ENCODE measurements at places on chromosomes 1 and 21.

GRCh38 chr1:201792534-201793305, 36.2 kb upstream of the IPO9 start:
- peak; percentile 82 for DNase-seq

DNA sequence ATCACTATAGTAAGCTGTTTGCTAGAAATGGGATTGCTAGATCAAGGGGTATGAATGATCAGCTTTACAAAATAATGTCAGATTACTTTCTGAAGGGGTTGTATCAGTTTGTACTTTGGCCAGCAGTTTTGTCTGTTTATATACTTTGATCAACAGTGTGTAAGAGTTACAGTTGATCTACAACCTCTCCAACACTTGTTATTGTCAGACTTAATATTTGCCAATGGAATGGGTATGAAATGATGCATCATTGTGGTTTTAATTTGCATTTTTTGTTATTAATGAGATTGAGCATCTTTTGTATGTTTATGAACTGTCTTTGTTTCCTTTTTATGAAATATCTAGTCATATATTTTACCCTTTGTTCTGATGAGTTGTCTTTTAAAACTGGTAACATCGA, 4.3 kb downstream of the TTC3 start:
- no peak for DNase-seq

GRCh38 chr21:39025198-39025597, 158.1 kb downstream of the PSMG1 start:
- DNase-seq: no peak

DNA sequence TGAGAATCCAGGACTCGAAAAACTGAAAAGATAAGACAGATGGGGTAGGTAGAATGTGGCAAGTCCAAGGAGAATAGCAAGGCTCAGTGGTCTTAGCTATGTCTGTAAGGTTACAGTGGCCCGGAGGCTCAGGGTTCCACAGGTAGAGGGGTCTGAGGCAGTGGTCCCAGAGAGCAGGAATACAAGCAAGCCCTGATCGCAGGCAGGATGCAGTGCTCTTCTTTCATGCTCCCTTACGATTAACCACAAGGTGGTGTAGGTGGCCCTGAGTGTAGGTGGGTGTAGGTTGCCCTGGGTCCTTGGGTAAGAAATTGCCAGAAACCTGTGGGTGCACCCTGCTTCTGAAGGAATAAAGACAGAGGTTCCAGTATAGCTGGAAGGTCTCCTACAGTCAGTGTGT, 99.1 kb upstream of the RAB3GAP2 start:
- DNase-seq: no peak

- DNase-seq: peak; percentile 42
Observed at GRCh38 chr1:69737527-69738185, 169.9 kb downstream of the LRRC7 start.

GRCh38 chr1:150302338-150302737, 8.7 kb downstream of the MRPS21 start:
- no peak for DNase-seq

DNA sequence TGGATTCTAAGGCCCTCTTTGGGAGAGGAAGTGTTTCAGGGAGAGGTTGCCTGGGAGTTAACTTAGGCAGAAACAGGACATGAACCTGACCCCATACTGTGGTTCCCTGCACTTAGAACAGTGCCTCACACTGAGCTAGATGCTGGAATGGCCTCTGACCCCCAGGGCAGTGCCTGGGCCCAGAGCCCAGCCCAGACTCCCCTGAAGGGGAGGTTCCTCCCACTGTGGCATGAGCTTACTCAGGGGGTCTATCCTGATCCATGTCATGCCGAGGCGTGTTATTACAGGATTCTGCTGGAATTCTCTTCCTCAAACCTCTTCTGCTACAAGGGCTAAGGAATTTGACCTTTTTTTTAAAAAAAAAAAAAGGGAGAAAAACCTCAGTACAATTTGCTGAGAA, 72.2 kb downstream of the MRPL37 start:
- DNase-seq: no peak

- no peak for DNase-seq
Observed at GRCh38 chr1:117318426-117318825, 48.8 kb upstream of the MAN1A2 start.

DNA sequence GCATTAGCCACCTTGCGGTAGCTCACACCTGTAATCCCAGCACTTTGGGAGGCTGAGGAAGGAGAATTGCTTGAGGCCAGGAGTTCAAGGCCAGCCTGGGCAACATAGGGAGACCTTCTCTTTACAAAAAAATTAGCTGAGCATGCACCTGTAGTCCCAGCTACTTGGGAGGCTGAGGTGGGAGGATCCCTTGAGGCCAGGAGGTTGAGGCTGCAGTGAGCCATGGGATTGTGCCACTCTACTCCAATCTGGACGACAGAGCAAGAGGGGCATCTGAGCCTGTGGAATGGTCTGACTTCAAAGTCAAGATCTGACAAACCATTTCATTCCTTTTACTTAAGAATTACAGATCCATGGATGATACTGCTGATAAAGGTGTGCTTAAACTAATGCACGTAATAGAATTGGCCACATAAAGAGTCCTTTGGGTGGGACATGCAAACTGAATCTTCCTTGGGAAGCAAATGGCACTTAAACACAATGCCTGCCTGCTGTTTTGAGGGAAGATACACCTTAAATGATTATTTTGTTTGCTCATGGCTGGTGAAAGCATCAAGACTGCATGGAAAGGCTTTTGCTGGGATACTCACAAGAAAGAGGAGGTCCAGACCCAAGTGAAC, 2.5 kb upstream of the TMEM201 start:
- no peak for DNase-seq

DNA sequence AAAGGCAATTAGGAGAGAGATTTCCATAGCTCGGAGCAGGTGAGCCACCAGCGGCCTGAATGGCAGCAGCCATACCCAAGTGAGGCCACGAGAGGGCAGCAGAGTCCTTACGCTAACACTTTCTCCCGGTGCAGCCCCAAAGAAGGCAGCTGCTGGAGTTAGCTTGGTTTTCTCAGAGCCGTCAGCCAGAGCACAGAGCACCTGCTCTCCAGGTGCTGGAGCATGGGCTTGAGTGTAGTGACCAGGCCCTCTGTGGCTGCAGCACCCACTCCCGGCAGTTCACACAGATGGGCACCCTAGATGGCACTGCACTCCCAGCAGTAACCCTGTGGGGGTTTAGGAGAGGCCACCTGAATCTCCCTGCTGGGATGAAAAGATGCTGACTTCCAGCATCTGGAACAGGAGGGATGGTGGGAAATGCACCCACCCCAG, 45.8 kb downstream of the TMCC2 start:
- no peak for DNase-seq

GRCh38 chr1:65431111-65431705, 10.7 kb downstream of the LEPR start:
- DNase-seq: no peak

Measured in amniotic stem cell (primary cell).